ENCODE measurements at places on chromosomes 11 and 22.

- DNase-seq, result no peak
These were observed 388.0 kb downstream of the DYNC2H1 start for GRCh38 chr11:103497268-103497667.

DNA sequence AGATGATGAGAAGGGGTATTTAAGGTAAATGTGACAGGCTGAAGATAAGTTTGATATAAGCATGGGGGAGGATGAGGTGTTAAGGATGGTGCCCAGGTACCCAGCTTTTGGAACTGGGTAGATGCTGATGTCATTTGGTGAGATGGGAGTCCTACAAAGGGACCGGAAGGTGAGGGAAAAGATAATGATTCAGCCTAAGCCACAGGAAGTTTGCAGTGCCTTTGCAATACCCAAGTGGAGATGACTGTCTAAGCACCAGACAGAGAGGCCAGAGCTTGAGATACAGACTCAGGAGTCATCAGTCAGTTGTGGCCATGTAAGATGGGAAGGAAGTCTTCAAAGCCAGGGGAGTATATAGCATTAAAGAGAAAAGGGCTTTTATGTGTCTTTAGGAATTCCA is 30.0 kb upstream of the SMCO4 start:
- no peak for DNase-seq

DNA sequence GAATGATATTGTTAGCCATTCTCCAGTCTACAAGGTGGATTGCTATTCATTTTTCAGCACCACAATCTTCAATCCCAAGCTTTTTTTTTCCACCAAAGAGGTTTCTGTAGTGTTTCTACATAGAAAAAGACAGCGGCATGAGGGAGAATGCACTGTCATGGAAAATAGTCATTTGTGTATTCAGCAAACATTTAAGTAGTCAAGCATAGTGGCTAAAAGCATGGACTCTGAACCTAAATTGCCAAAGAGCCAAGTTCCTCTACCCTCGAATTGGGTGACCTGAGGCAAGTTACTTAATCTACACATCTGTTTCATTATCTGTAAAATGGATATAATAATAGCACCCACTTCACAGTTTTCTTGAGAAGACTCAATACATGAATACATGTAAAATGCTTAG is 14.2 kb downstream of the GAS2 start:
- DNase-seq, result no peak

- no peak for DNase-seq
These were observed 17.2 kb downstream of the DLAT start for GRCh38 chr11:112042161-112042960.

DNA sequence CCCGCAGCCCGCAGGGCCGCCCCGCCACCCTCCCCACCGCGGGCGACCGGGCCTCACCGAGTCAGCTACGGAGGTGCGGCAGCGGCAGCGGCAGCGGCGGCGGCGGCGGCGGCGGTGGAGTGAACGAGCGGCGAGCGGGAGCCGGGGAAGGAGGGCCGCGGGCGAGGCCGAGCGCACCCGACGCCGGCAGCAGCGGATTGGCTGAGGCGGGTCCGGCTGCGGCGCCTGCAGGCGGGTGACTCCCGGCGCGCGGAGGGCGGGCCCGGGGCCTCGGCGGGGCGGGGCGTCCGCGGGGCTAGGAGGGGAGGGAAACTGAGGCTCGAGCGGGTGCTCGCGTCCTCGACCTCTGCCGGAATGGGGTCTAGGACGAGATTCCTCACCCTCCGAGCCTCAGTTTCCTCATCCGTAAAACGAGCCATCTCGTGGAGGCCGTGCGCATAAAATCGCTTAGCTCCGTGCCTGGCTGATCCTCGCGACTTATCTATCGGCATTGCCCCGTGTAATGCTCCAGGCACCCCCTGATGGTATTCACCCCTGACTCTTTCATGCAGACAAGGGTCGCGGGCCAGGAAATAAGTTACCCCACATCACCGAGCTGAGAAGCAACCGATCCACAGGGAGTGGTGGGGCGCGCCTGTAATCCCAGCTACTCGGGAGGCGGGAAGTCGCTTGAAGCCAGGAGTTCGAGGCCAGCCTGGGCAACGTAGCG is at the start of gene CPT1A:
Gene CPT1A, minus strand, starts transcription at position 199 of the 709 bp plus-strand sequence. CDS start 26,442 bp downstream, outside the sequence.
- DNase-seq, result peak; percentile 54

DNA sequence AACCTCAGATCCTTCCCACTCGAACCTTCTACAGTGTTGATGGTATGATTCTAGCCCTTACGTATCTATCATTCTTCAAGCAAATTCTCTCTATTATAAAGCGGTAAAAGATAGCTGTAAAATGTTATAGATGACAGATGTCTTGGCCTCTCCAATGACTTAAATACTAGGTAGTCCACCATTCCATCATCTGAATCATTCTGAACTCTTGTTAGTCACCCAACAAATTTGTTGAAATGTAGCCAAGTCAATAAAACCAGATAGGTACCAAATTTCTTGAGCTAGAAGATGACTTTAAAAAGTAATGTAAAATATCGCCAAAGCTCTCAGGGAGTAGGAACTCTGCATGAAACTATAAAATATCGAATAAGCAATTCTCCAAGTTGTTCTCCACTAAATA is 32.6 kb upstream of the PICALM start:
- no peak for DNase-seq

DNA sequence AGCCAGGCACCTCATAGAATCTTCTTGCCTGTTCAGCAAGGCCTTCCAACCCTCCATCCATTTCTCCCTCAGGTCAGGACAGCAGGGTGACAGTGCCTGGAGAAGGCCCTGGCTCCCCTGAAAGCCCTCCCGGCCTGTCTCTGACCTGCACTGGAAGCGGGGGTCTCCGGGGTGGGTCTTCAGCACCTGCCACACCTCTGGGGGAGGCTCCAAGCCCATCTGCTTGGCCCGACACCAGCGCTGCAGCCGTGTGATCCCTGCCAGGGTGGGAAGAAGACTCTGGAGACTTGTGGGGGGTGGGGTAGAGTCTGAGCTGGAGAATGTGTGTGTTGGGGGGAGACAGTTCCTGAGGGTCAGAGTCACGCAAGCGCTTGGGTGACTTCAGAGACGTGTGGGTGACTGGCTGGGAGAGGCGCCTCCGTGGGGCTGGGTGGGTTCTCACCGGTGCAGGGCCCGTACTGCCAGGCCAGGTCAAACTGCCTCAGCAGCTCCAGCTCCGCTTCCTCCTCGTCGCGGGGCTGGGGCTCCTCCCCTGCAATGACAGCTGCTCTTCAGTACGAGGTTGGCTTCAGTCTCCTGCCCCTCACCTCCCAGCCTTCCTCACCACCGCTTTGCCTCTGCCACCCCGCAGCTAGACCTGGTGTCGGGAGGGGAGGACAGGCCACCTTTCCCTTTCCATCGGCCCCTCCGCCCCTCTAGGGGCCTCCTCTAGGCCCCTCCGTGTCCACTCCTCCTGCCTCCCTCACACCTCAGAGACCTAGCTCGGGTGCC is 615 bp downstream of the POLD4 start:
- DNase-seq, result no peak

DNA sequence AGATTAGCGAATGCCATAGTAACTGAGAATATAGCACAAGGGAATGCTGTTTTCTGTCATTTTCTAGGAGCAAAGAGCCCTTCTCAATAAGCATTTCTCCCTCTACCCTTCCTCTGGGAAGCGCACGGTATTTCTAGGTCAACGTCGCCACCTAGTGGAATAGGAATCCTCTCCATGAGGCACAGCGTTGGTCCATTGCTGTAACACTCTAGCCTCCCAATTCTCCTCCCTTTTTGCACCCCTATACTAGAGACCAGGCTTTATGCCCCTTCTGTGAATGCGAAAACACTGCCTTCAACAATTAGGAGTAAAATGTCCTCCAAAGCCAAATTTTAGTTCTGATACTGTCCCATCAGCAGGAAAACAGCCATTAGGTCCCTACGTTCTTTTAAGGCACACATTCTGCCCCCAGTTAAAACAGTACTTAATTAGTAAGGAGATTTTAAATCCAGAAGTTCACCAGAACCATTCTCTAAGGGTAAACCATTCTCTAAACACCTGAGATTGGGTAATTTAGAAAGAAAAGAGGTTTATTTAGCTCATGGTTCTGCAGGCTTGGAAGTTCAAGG is 12.8 kb upstream of the HYLS1 start:
- DNase-seq, result peak; percentile 84

DNA sequence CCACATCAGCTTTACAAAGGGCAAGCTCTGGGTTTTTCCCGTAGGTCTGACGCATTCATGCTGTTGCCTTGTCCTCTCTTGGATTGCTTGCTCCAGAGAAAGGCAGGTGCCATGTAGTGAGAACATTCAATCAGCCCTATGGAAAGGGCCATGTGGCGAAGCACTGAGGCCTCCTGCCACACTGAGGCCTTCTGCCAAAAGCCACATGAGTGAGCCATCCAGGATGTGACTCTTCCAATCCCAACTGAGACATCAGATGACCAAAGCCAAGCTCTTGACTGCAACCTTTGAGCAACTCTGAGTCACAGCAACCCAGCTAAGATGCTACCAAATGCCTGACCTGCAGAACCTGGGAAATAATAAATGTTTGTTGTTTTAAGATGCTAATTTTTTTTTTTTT is 9.0 kb upstream of the PANX3 start:
- DNase-seq, result no peak

- no peak for DNase-seq
These were observed 3.0 kb upstream of the INPPL1 start for GRCh38 chr11:72221386-72222075.

DNA sequence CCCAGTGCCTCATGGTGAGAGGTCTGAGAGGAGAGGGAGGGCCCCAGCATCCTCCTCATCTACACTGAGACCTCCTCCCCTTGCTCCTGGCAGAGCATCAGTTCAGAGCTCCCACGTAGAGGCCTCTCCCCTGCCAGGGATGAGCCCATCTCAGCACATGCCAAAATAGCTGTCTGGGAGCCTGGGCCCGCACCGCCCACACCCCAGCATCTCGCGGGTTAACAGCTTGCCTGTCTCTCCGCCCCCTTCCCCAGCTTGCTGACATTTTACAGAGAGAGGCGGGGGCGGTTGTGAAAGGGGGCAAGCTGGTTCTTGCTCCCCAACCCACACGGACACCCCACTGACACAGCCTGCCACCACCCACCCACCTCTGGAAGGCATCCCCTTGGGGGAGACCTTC is 6.4 kb downstream of the DGKZ start:
- no peak for DNase-seq

DNA sequence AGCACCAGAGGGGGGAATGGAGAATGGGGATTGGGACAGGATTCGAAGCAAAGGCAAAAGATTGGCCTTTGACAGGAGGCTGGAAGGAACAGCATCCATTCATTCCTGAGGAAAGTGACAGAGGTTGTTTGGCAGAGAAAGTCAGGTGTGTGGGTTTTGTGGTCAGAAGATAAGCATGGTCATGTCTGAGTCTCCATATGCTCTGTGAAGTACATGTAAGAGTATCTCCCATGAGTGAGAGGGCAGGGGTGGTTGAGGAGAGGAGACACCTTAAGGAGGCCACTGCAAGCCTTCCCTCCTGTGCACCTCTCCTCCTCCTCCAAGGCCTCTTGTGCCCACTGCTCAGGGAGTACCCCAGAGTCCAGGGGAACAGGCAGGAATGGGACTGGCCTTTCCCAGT is 1.9 kb upstream of the NLRP10 start:
- no peak for DNase-seq

DNA sequence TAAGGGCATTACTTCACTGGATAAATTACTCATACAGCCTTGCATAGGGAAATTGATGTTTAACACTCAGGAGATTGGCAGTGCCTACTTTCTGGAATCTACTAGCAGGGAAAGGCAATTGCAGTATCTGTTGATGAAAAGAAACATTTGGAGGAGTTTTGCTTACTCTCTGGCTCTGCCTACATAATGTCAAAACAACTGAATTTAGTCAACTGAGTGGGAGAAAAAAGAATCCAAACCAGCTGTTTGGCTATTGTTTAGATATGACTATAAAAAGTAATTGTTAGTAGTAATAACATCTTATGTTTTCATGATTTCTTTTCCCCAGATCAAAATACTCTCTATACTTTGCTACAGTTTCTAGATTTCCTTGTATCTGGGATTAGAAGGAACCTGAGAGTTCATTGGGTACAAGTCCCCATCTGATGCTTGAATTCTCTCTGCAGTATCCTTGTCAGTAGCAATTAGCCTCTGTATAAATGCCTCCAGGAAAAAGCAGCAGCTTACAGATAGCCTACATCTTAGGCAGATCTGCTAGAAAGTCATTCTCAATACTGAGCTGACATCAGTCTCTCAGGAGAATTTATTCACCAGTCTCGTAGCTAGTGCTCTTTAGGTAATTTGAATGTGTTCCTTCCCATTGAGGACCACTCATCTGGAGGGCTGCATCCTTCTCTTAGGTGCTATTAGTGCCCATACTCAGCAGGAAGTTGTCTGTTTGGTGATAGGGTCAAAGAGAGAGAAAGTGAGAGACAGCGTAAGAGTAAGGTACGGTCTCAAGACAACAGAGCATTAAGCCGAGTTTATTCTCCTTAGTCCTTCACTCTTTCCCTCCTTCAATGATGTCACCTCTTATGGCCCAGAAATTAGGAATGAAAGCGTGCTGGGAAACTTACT is 185.9 kb upstream of the CCDC90B start:
- DNase-seq, result peak; percentile 13

- no peak for DNase-seq
These were observed 16.7 kb upstream of the TMEM123 start for GRCh38 chr11:102469196-102469821.

DNA sequence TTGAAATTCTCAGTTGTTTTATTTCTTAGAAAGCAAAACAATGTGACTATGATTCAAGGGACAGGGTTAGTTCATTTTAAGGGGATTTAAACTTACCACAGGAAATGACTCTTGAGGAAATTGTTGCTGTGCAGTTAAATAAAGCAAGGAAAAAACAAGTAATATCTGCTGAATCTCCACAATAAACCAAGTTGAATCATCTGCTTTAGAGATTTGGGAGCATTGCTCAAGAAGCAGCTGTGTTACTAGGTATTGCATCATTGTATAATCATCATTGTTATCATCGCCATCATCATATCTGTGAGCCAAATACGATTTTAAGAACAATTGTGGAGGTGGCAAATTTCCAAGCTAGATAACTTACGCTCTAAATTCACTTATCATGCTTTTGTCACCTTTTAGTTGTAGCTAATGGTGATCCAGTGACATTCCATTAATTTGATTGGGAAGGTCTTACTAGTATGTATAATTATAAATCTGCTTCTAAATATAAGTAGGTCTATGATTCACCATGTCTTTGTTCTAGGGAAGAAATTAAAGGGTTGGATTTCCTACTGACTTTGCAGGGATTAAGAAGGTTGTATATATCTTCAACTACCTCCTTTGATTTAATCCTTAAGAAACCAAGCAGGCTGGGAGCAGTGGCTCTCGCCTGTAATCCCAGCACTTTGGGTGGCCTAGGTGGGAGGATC is 19.9 kb downstream of the MMP10 start:
- DNase-seq, result no peak

DNA sequence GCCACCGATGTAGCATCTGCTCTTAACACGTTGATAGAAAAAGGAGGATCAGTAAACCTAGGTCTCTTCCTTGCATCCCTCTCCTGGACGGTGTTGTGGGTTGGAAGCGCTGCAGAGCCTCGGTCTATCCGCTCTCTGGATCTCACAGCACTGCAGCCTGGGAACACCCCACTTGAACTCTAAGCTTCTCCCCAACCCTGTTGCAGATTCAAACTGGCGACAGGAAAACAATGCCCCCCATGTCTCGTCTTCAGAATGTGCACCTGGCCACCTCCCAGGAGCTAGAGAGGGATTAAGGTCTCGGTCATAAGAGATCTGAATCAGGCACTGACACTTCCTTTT is 454 bp downstream of the TMEM218 start:
- DNase-seq, result peak; percentile 92

GRCh38 chr22:16866167-16866566 is 41.0 kb upstream of the XKR3 start:
- no peak for DNase-seq

- DNase-seq, result no peak
These were observed 167.4 kb downstream of the BRD1 start for GRCh38 chr22:49660321-49660720.

Measured in NCI-H1417 (cell line).